ENCODE measurements at places on chromosomes 4 and X.

- peak; percentile 11 for DNase-seq
Observed at GRCh38 chrX:68416592-68416991, 16.7 kb downstream of the OPHN1 start.

- DNase-seq = no peak
Observed at GRCh38 chr4:156113138-156113765, 159.6 kb upstream of the CTSO start.

GRCh38 chrX:133335027-133335426, 80.3 kb downstream of the GPC4 start:
- DNase-seq = peak; percentile 10

DNA sequence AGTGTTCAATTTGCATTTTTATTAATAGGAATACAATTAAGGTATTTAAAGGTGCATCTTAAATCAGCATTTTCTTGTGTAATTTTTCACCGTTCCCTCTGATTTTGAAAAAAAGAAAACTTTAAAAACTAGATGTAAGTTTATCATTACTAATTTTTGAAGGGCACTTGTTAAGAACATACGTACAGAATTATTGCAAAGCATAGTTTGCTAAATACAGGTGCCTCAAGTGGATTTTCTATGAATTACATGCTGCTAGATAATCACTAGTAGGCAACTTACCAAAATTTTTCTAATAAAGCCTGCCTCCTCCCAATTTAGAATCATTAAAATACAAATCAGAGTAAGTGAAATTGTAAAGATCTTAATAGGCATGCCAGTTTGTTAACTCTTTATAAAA, 8.5 kb downstream of the CNKSR2 start:
- DNase-seq = no peak
